ENCODE measurements at places on chromosomes 1 and 21. TPM values are rescaled to one million over a fixed set of nuclear protein-coding genes. Genes with fewer than 3 reads are reported as not detected.
A peak's percentile ranks its signal among the peaks of the same experiment; 100 is the strongest.

- DNase-seq: no peak
Measured at GRCh38 chr1:74502858-74503257, 9.6 kb downstream of the LRRC53 start.

DNA sequence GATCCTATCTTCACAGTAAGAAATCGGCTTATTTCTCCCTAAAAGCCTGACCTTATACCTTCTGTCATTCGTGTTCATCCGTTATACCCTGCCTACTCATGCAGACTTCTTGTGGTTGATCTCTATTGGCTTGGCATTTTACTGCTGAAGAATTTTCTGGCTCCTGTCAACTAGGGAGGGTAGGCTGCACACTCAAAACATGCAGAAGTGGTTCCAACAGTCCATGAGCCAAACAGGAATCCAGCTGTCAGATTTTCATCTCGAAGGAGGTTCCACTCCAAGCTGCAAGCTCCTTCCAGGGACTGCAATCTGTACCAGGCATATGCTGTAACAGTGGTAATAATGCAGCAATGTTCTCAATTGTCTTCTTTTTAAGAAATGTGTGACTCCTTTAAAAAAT lies 10.1 kb downstream of the DNAJC11 start:
- DNase-seq: peak; percentile 71

DNA sequence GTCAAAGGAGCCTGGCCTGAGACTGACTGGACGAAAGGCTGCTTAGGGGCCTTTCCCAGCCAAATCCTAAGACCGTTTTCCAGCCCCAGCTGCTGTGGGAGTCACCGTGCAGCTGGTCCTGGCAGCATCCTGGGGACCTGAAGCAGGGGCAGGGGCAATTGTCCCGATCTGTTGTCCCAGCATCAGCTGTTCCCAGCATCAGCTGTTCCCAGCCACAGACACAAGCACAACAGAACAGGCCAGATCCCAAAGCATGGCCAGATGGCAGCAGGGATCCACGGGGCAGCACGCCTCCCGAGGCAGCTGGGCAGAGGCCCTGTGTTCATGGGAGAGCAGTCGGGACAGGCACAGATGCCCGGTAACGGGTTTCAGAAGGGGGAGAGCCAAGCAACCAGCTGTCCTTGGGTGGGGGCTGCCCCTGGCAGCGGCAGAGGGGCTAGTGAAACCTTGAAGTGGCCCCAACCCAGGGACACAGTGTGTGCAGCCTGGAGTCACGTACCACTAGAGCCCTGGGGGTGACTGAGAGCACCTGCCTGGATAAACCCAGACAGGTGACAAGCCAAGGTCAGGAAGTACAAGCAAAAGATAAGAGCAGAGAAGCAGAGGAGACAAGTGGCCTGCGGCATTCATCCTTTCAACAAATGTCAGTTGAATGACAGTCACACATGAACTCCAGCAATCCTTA lies 13.3 kb downstream of the CELA2B start:
- DNase-seq: no peak

DNA sequence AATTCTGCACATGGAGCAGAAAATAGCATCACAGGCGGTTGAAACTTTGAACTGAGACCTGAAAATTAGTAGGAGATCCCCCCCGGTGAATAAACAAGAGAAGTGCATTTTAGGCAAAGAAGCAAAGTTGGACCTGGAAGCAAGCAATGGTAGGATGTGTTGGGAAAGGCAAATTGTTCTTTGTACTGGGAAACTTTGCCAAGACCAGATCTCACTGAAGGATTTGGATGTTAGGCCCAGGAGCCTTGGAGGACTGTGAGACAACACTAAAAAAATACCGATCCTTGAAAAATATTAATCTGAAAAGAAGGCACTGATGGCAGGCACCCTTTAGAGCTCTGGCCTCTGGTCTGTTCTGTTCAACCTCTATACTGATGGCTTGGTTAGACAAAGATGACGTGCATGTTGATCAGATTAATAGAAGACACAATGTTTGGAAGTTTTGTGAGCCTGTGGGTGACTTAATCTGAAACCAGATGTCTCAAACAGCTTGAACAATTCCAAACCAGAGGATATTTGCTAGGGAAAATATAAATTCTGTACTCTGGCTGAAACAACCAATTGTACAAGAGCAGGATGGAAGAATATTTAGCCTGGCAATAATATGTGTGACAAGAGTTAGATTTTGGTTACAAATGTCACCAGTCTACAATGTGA lies 108.4 kb downstream of the ROR1 start:
- DNase-seq: no peak

DNA sequence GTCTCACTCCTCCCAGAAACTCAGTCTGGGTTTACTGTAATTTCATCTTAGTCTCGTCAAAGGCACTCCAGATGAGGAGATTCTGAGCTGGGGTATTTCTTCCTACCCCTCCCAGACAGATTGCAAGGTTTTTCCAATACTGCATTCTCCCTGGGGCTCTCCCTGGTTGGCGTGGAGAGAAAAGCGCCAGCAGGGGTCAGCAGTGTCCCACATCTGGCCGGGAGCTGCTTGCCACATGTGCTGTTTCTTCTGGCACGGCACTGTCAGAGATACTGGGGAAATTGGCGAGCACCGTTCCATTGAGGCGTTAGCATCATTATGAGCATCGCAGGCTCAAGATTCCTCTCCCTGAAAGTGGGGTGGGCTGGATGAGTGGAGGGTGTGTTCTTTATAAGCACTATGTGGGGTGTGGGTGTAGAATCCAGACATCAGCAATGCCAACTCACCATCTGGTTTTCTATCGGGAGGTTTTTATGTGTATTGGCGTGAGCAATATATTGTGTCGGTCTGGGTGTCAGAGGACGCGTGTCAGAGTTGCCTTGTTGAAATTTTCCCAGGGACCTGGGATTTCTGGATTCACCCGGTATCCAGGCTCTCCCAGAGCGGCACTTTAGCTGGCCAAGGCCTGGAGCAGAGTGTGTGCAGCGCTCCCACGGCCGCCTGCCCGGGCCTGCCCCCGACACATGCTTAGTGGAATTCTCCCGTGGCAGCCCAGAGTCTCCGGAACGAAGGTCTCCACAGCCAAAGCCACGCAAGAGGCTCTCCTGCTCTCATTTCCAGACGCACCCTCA lies 8.0 kb upstream of the NAV1 start:
- DNase-seq: peak; percentile 84

GRCh38 chr1:89287181-89288050 lies 14.8 kb upstream of the GBP5 start:
- DNase-seq: no peak

- no peak for DNase-seq
Measured at GRCh38 chr1:164853146-164853545, 294.2 kb downstream of the PBX1 start.

DNA sequence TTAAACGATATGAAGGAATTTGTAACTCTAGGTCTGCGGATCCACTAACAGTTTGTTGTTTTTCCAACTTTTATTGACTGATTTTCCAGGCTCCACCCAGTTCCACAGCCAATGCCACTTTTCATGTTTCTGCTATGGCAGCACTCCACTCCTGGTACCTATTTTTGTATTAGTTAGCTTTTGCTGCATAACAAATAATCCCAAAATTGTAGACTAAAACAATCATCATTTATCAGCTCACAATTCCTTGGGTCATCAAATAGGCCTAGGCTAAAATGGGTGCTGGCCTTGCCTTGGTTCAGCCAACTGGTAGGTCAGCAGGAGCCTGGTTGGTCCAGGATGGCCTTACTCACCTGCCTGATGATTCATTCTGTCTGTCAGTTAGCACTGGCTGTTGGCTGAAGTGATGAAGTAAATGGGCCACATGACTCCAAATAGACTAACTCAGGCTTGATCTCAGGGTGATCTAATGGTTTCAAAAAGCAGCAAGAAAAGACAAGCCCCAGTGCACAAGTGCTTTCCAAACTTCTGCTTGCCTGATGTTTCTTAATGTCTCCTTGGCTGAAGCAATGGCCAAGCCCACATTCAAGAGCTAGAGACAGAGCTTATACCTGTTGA lies 3.2 kb upstream of the C8B start:
- no peak for DNase-seq

DNA sequence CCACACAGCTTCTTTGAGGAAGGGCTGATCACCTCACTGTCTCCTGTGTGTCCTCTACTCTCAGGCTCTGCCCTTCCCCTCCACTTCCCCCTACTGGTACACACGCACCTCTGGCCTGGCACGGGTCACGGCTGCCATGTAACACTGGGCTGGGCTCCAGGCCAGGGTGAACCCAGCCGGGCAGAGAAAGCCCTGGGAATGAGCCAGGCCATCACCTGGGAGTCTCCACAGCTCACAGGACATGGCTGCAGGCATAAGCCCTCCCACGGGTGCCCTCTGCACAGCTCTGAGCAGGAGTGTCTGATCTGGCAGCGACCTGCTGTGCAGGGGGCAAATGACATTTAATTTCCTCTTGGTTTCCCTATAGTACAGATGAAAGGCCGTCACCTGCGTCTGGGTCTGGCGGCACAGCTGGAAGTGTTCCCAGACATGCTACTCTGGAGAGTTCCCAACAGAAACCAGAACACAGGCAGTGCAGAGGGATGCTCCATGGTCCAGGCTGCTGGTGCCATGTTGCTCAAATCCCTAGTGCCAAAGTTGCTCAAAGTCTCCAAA lies 61.2 kb downstream of the ERI3 start:
- DNase-seq: peak; percentile 14

DNA sequence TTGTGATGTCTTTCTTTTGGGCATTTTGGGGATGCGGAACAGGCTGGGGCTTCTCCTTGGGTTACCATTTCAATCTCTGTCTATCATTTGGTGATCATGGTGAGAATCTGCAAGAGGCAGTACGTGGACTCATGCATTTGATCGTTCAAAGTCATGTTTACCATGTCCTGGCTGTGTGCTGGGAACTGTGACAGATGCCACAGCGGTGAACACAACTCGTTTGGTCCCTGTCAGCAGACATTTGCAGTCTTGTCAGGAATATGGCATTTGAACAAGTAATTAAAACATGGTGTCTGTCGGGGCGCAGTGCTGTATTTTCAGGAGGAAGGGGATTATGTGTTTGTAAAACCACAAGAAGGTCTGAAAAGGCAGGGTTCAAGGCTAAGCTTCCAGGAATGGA lies 103.3 kb upstream of the IGSF21 start:
- DNase-seq: no peak

- DNase-seq: peak; percentile 67
Measured at GRCh38 chr1:236685917-236686814, at the start of gene ACTN2. TSS of gene ACTN2 (plus strand) at chr1:236686499. CDS start at chr1:236686674, 175 bp downstream.

- peak; percentile 21 for DNase-seq
Measured at GRCh38 chr1:154831462-154831861, 38.6 kb downstream of the KCNN3 start.

- no peak for DNase-seq
Measured at GRCh38 chr1:237227476-237227875, 185.5 kb downstream of the RYR2 start.

- no peak for DNase-seq
Measured at GRCh38 chr1:13945856-13946255, 245.9 kb downstream of the PRDM2 start.

- DNase-seq: peak; percentile 77
Measured at GRCh38 chr1:23980728-23981070, 572 bp upstream of the SRSF10 start.

- DNase-seq: peak; percentile 13
Measured at GRCh38 chr1:169160845-169161495, 54.5 kb downstream of the ATP1B1 start.

- no peak for DNase-seq
Measured at GRCh38 chr1:242870966-242871365, 346.5 kb upstream of the PLD5 start.

DNA sequence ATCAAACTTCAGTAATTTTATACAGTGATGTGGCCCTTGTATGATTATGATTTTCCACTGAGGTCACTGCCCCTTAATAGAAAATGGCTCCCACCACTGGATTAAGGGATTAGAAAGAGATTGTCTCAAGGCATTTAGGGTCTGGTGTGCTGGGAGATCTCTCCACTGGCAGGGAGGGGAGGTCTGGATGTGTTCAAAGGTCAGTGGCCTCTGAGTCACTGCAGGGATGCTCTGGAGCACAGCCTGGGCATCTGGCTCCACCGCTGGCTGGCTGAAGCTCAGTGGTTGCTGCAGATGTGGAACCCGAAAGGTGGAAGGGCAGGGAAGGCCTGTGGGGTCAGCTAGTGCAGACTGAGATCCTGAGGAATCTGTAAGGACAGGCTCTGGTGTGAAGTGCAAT lies 18.3 kb upstream of the CHI3L1 start:
- DNase-seq: peak; percentile 82

GRCh38 chr1:206479183-206480125 lies 9.2 kb downstream of the IKBKE start:
- DNase-seq: peak; percentile 54

GRCh38 chr1:103516693-103517092 lies 8.8 kb upstream of the RNPC3 start:
- no peak for DNase-seq

- peak; percentile 48 for DNase-seq
Measured at GRCh38 chr1:15272009-15272781, 25.2 kb downstream of the FHAD1 start.

- DNase-seq: no peak
Measured at GRCh38 chr21:15274701-15275485, 210.1 kb upstream of the NRIP1 start.

DNA sequence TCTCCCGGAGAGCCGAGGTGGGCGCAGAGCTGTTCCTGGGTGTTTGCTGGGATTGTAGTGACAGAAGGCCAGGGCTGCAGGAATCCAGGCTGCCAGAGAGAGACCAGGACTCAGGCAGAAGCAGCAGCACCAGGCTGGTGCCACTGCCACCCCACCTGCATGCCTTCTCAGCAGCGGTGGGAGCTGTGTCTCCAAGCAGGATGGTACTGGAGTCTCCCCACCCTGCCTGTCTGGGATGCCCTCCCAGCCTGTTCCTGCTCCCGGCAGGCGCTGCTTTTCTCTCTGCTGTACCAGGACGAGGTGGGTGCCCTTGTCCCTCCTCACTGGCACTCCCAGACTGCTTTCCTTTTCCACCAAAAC lies 4.5 kb upstream of the HES4 start:
- DNase-seq: no peak

DNA sequence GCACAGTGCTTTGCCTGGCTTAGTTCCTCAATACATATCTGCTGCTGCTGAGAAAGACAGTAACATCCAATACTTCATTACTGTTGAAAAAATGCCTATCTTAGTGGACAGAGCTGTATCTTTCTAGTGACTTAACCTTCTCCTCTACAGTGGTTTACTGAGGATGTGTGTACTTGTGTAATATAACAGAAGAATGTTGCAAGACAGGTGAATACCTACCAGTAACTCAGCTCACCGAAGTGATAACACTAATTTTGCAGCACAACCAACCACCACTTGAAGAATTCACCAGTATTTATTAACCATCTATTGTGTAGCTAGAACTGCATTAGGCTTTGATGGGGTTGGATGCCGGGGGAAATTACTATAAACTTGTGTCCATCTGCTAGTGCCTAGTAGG lies 16.6 kb upstream of the TNN start:
- DNase-seq: no peak

- no peak for DNase-seq
Measured at GRCh38 chr1:205530116-205530515, 25.6 kb downstream of the CDK18 start.

GRCh38 chr1:54108156-54108555 lies 44.6 kb downstream of the CDCP2 start:
- no peak for DNase-seq

The FCMR gene
- total RNA-seq: 0.36 TPM

The S100A8 gene
- total RNA-seq: not detected

The CNN3 gene
- 169 TPM for total RNA-seq

The HOOK1 gene
- 0.30 TPM for total RNA-seq

The WNT4 gene
- not detected for total RNA-seq

The KLF17 gene
- not detected for total RNA-seq

The TENT5C gene
- total RNA-seq: 6.4 TPM

The ALG14 gene
- 4.4 TPM for total RNA-seq

Data from MG63 (cell line).